ENCODE measurements at places on chromosomes 12 and 14.

- DNase-seq = no peak
Observed at GRCh38 chr12:32257695-32258496, 141.5 kb upstream of the FGD4 start.

DNA sequence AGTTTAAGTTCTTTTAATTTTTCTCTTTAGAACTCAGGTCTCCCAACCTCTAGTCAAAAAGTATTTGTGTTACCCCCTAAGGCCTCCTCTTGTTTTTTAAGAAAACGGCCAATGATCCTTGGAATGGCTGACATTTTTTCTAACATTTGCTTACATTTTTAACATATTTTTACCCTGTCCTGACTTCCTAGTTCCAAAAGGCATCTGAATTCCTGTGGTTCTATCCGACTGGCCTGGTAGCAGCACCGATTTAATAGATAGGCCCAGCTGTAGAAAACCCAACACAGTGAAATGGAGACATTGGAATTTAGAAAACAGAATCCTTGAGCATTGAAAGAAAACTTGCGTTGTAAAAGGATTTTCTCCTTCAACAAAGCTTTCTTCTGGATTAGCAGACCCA, 134.7 kb upstream of the GSC start:
- no peak for DNase-seq

GRCh38 chr12:83971781-83972180, 940.8 kb downstream of the SLC6A15 start:
- no peak for DNase-seq

- DNase-seq = no peak
Observed at GRCh38 chr14:100623961-100624360, 36.7 kb upstream of the BEGAIN start.

GRCh38 chr12:89187507-89187906, 164.8 kb downstream of the DUSP6 start:
- DNase-seq = no peak

DNA sequence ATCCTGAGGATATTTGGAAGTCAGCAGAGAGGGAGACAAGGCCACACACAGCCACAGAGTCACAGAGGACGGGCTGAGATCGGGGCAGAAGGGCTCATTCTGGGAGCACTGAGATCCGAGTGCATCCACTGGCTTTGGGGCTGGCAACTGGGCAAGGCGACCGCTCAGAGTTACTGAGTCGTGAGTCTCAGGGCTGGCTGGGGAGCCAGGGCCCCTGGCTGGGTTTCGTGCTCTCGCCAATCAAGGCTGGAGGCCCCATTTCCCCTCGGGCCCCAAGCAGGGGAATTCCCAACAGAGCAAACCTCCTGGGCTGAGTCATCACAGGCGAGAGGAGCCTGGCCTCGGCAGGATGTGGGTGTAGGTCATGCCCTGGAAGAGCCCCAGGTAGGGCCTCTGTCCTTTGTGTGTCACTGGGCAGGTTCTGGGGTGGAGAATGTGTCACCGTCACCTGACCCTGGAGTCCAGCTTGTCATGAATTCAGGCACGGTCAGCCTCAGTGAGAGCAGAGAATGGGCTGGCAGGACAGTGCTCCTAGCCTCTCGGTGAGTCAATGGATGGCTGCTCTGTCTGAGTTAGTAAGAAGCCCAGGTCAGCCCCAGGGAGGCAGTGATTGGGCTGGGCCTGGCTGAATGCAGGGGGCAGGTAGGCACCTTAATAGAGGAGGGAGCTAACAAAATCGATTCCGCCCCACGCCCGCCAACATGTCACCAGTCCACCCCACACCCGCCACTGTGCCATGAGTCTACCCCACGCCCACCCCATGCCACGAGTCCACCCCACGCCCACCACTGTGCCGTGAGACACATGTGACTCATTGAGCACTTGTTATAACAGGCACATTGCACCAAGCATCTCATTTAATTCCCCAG, 16.9 kb downstream of the ASB2 start:
- DNase-seq = peak; percentile 82
